ENCODE measurements at places on chromosomes 2 and 18.

GRCh38 chr18:63963615-63964256 lies 6.1 kb upstream of the SERPINB8 start:
- peak; percentile 72 for DNase-seq

GRCh38 chr2:234487356-234487755 lies 9.5 kb downstream of the ARL4C start:
- no peak for DNase-seq

DNA sequence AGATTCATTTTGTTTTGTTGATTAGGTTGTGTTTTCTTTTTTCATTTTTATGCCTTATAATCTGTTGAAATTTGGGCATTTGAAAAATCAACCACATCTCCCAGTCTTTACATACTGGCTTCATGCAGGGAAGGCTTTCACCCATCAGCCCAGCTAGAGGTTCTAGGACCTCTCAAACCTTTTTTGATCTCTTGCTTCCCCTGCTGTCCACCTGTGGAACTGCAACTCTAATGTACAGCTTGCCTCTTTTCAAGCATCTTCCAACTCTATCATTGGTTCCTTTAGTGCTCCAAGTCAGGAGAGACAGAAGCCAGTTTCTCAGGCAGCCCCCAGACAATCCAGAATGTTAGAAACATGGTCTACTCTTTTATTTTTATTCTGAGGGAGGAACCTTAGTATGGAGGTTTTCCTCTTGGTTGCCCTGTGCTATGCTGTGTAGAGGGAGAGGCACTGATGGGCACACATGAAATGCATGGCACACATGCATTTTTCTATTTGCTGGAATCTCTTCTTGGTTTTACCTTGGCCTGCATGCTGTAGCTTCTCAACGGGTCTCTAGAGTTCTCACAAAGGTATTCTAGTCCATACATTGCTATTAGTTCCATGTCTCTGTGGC lies 107.2 kb upstream of the L3MBTL4 start:
- DNase-seq, result peak; percentile 15

GRCh38 chr2:46163098-46163430 lies 134.1 kb upstream of the EPAS1 start:
- DNase-seq, result no peak

GRCh38 chr18:13797157-13797611 lies 26.8 kb upstream of the MC5R start:
- no peak for DNase-seq

DNA sequence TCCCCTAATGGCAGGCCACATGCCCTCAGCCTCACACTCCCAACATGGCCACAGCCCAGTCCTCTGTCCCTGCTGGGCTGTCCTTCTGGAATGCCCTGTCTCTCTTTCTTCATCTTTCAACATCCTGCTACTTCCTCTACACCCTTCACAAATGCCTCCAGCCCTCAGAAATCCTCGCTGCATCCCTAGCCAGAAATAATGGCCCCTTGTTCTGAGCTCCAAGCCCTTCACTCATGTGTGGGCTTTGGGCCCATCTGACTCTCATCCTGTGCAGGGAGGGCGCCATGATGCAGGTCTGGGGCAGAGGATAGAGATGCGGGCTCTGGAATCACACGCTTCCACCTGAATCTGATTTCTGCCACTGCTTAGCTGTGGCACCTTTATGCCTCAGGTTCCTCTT lies 181.9 kb downstream of the TNS1 start:
- DNase-seq, result no peak

DNA sequence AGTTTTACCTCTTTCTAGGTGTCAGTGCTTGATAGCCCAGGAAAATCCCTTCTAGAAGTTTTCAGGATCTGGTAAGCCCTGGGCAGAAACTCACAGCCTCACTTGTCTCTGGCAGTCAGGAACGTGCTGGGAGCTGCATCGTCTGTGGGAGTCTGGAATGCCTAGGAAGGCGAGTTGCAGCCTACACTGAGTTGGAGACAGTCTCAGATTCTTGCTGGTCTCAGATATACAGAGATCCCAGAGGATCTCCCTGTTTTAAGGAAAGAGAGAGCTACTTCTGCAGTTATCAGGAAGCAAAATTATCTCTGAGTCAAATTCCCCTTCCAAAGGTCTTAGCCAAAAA lies 104.4 kb upstream of the CDC42EP3 start:
- no peak for DNase-seq

- DNase-seq, result no peak
These were observed 137.9 kb downstream of the ATAD2B start for GRCh38 chr2:23789012-23789411.

DNA sequence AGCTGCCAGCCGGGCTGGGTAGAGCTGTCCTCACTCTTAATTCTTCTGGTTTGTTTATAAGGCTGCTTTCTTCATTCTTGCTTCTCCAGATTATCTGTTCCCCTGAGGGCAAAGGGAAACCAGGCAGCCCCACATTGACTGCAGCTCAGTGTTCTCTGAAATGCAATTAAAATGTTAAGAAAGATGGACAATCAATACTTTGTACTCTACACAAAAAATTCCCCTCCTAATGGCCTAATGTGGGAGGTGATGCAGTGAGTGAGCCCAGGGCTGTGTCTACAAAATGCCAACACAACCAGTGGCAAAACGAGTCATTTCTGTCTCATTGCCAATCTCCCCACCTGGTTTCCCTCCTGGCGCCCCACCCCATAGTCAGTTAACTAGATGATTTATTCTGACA lies 541.7 kb upstream of the RAB6C start:
- no peak for DNase-seq

- no peak for DNase-seq
These were observed 197.8 kb upstream of the SIX2 start for GRCh38 chr2:45207101-45207500.

- no peak for DNase-seq
These were observed 4.1 kb upstream of the LPIN1 start for GRCh38 chr2:11742317-11742701.

DNA sequence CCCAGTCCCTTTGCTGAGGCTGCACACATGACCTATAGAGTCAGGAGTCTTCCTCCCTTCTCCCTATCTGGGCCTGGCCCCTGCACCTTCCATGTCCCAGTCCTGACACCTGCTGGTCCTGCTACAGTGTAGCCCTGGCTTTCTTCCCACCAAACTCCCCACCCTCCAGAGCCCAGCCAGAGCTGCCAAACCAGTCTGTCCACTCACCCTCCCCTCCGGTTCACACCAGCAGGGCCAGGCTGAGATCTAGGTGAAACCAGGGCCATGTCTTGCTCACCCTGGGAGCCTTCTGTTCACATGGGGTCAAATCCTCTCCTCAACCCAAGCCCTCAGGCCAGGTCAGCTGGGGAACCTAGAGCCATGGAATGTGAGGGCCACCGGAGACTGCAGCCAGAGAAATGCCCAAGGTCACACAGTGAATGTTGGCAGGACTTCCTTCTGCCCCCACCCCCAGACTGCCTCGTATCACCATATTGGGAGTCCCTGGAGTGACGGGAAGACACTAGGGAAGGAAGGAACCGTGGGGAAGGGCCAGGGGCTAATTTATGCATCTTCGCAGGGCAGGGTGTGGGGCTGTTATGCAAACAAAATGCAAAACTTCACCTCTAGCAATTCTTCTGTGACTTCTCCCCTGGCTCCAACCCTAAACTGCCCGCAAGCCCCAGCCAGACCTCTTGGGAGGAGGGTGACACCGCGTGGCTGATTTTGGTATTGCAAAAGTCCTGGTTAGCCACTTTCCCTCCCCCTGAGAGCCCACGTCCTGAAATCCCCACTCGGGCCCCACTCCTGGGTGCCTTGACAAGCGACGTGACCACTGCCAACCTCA lies 14.6 kb downstream of the TNS1 start:
- DNase-seq, result peak; percentile 30

DNA sequence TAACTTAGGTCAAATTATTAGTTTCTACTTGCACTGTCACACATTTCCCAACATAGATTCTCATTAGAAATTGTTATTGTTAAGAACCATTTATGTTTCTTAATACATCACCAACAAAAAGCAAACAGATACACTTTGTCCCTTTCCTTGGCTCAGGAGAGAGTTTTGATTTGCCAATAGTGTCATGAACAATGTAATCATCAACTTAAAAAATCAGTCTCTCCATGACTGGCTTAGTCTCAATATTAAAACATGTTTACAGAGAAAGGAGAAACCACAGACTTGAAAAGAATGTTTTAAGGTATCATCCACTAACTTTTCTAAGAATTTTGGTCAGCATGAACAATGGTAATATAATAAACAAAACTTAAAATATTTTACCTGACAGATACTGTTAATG lies 416.5 kb upstream of the KCNH7 start:
- DNase-seq, result no peak

- no peak for DNase-seq
These were observed 67.6 kb downstream of the FEZ2 start for GRCh38 chr2:36530178-36530982.

DNA sequence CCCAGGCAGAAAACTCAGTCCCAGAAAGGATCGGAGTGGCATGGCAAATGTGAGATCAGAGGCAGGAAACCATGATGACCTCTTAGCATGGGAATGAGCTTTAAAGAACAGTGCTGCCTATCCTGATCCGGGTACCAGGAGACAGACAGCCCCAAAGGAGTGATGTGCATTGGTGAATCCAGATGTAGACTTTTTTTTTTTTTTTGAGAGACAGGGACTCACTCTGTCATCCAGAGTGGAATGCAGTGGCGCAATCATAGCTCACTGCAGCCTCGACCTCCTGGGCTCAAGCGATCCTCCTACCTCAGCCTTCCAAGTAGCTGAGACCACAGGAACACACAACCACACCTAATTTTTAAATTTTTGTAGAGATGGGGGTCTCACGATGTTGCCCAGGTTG lies 122.7 kb downstream of the VAPA start:
- DNase-seq, result no peak

DNA sequence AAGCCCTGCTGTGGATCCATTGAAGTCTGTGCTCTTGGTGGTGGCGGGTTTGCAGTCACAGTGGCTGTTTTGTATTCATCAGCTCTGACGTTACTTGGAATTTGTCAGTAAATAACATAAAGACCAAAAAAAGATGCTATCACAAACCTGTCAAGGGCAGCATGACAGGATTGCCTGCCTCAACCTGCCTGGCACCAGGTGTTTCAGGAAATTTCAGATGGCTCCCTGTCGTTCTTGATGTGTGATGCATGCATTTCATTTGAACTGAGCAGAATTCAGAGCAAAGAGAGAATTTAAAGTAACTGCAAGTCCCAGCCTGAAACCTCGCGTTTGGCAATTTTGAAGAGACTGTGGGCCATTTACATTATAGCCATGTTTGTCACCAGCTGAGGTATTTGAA lies 50.3 kb upstream of the EPC2 start:
- no peak for DNase-seq

- DNase-seq, result no peak
These were observed 88.7 kb upstream of the ATL2 start for GRCh38 chr2:38465789-38466127.

- peak; percentile 71 for DNase-seq
These were observed 18.0 kb downstream of the SPEG start for GRCh38 chr2:219452361-219453317.

GRCh38 chr2:176122683-176123410 lies at the start of gene HOXD9:
HOXD9 (plus strand) TSS chr2:176122719; CDS start chr2:176122769, 50 bp downstream.
- DNase-seq, result no peak

DNA sequence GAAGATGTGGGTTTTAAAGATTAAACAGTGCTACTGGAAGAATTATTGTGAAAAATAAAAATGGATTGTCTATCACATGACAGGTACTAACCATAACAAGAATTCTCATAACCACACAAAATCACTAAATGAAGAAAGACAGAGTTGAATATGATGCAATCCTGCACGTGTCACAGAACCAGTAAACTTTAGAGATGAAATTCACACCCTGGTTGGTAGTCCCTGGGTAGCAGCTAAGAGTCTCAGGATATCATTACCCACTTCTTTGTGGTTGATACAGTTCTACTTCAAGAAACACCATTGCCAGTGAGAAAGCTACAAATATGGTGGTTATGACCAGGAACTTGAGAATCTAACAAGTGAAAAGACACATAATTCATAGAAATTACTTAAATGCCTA lies 450.2 kb downstream of the ERBB4 start:
- no peak for DNase-seq

DNA sequence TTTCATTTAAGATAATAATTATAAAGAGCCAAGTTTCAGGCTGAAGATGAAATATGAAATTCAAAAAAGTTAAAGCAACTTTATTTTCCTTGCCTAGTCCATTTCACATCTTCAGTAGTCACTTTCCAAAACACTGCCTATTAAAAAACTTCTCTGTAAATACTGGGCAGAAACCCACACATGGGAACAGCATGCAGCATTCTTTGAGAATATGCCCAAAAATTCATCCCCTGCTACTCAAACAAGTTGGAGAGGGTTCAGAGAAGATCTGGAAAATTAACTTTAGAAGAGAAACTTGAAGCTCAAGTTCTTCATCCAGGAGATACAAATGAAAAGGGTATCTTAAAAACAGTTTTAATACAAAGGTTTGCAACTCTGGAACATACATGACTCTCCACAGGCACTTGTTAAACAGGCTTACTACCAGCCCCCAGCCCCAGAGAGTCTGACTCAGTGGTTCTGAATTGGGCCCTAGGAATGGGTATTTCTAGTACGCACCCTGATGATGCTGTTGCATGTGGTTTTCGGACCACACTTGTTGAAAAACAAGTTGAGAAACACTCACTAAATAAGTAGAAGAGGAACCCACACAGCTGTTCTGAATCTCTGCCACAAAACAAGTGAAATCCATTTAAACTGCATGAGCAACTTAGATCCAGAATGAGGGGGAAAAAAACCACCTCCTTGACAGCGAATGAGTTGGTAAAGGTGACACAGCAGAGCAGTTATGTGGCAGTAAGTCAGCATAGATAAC lies 329.1 kb downstream of the SATB2 start:
- DNase-seq, result no peak

DNA sequence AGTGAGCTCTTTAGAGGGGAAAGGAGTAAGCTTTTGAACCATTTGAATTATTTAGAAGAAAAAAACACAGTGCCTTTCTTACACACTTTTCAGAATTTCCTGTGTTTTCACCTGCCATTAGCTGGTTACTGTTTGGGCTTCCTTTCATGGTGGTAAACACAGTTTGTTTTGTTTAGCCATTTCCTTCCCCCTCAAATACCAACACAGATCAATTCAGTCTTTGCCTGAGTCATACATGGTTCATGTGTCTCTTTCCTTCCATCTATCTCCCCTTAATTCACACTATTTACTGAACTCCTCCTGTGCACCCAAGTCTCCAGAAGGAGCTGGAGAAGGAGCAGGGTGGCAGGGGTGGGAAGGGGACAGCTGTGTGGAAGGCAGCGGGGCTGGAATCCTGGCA lies 45.0 kb downstream of the TCF7L1 start:
- no peak for DNase-seq

DNA sequence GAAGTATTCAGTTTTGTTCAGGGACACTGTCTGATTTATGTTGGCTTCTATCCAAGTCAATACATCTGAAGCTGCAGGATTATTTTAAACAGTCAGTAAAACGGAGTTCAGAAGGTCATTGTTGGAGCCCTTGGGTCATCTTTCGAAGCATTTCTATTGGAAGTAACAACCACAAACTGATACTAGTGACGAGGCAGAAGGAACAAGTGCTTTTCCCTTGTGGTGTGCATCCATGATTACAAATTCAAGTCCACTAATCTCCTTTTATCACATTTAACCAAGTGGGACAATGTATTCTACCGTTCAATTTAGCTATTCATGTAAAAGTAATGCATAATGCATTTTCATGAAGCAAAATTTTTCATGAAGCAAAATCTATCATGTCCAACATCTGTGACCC lies 76.9 kb downstream of the CD226 start:
- DNase-seq, result no peak

- no peak for DNase-seq
These were observed 120.5 kb downstream of the ANKRD44 start for GRCh38 chr2:197190100-197190432.

- no peak for DNase-seq
These were observed 1367.7 kb upstream of the CELF4 start for GRCh38 chr18:38933322-38933721.

GRCh38 chr18:77087393-77088141 lies 45.0 kb downstream of the MBP start:
- no peak for DNase-seq

- DNase-seq, result no peak
These were observed 54.7 kb upstream of the GATA6 start for GRCh38 chr18:22114526-22115321.
